Breast epithelium (tissue), 4 donors: ENCODE measurements at places on chromosomes 11 and 22. TPM values are rescaled to one million over a fixed set of nuclear protein-coding genes. Genes with fewer than 3 reads are reported as not detected.

- H3K36me3 ChIP-seq, result no peaks in the 10 kb centered on the region
- no peak overlapping the region for H3K27ac ChIP-seq
- H3K4me3 ChIP-seq, result no peak overlapping the region
- H3K4me1 ChIP-seq, result no peaks in the 10 kb centered on the region
- DNase-seq, result no peak
These were observed 914.2 kb upstream of the RAG2 start for GRCh38 chr11:37512156-37512780.

GRCh38 chr11:134261626-134262488 lies 8.5 kb downstream of the ACAD8 start:
- no peak for DNase-seq
- H3K27ac ChIP-seq, result no peak overlapping the region
- no peak overlapping the region for H3K4me3 ChIP-seq
- no peaks in the 10 kb centered on the region for H3K27me3 ChIP-seq
- H3K36me3 ChIP-seq, result no peaks in the 10 kb centered on the region
- H3K4me1 ChIP-seq, result no peaks in the 10 kb centered on the region

DNA sequence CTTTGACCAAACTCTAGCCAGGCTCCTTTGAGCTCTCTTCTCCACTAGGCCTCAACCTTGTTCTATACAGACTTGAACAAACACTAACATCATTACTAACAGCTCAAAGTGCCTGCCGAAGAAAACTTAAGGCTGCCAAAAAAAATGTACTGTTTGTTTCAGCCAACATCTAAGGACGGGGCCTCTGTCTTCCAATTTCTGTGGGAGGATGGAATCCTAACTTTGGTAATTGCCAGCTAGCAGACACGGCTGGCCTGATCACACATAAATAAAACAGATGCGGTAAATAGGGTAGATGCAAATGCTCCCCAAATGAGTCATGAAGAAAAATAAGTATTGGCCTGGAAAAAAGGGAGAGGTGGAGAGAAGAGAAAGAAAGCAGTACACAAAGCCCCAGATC lies 394.3 kb downstream of the TMEM135 start:
- H3K4me1 ChIP-seq, result no peaks in the 10 kb centered on the region
- DNase-seq, result no peak
- peak overlapping the region; percentile 0 for H3K27ac ChIP-seq
- no peak overlapping the region for H3K4me3 ChIP-seq

GRCh38 chr22:49853981-49854831 lies 562 bp downstream of the ZBED4 start:
- peak overlapping the region; percentile 96 for H3K27ac ChIP-seq
- peak overlapping the region; percentile 81 for H3K4me3 ChIP-seq
- peak; percentile 43 for DNase-seq
- H3K4me1 ChIP-seq, result peaks cover 10% of the 10 kb centered on the region
- no peaks in the 10 kb centered on the region for H3K36me3 ChIP-seq

- no peaks in the 10 kb centered on the region for H3K36me3 ChIP-seq
- no peaks in the 10 kb centered on the region for H3K27me3 ChIP-seq
- H3K4me1 ChIP-seq, result no peaks in the 10 kb centered on the region
- no peak overlapping the region for H3K4me3 ChIP-seq
These were observed 22.4 kb downstream of the MMP10 start for GRCh38 chr11:102757823-102758549.

- peak overlapping the region; percentile 40 for H3K27ac ChIP-seq
- H3K36me3 ChIP-seq, result no peaks in the 10 kb centered on the region
- no peak for DNase-seq
- H3K27me3 ChIP-seq, result no peaks in the 10 kb centered on the region
- H3K4me3 ChIP-seq, result no peak overlapping the region
These were observed 4.0 kb downstream of the TRIM6 start for GRCh38 chr11:5600374-5600851.

GRCh38 chr22:48823941-48824340 lies 1003.7 kb downstream of the BRD1 start:
- no peak overlapping the region for H3K4me3 ChIP-seq
- no peak overlapping the region for H3K27ac ChIP-seq
- peaks cover 29% of the 10 kb centered on the region for H3K27me3 ChIP-seq
- H3K4me1 ChIP-seq, result no peaks in the 10 kb centered on the region
- no peaks in the 10 kb centered on the region for H3K36me3 ChIP-seq
- peak; percentile 19 for DNase-seq

- no peak overlapping the region for H3K27ac ChIP-seq
- no peaks in the 10 kb centered on the region for H3K27me3 ChIP-seq
- no peak for DNase-seq
- peaks cover 7% of the 10 kb centered on the region for H3K4me1 ChIP-seq
- no peaks in the 10 kb centered on the region for H3K36me3 ChIP-seq
- no peak overlapping the region for H3K4me3 ChIP-seq
These were observed 107.8 kb upstream of the RASSF10 start for GRCh38 chr11:12901272-12901671.

- H3K36me3 ChIP-seq, result no peaks in the 10 kb centered on the region
- H3K27me3 ChIP-seq, result no peaks in the 10 kb centered on the region
- no peak for DNase-seq
- H3K27ac ChIP-seq, result no peak overlapping the region
- no peak overlapping the region for H3K4me3 ChIP-seq
- H3K4me1 ChIP-seq, result no peaks in the 10 kb centered on the region
These were observed 17.6 kb upstream of the AMOTL1 start for GRCh38 chr11:94750319-94751217.

GRCh38 chr11:24886880-24887619 lies 390.2 kb downstream of the LUZP2 start:
- H3K27ac ChIP-seq, result no peak overlapping the region
- no peaks in the 10 kb centered on the region for H3K27me3 ChIP-seq
- no peak overlapping the region for H3K4me3 ChIP-seq
- H3K4me1 ChIP-seq, result no peaks in the 10 kb centered on the region

DNA sequence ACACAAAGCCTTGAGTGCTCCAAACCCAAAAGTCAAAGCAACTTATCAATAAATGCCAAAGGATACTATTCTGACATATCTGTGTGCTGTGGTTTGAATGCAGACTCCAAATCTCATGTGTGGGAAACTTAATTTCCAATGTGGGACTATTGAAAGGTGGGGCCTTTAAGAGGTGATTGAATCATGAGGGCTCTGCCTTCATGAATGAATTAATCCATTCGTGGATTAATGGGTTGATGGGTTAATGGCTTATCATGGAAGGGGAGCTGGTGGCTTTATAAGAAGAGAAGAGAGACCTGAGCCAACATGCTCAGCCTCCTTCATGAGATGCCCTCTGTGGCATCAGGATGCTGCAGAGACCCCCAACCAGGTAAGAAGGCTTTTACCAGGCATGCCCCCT lies 16.8 kb upstream of the ZNF280A start:
- no peaks in the 10 kb centered on the region for H3K36me3 ChIP-seq
- H3K27me3 ChIP-seq, result no peaks in the 10 kb centered on the region
- no peaks in the 10 kb centered on the region for H3K4me1 ChIP-seq
- no peak for DNase-seq

DNA sequence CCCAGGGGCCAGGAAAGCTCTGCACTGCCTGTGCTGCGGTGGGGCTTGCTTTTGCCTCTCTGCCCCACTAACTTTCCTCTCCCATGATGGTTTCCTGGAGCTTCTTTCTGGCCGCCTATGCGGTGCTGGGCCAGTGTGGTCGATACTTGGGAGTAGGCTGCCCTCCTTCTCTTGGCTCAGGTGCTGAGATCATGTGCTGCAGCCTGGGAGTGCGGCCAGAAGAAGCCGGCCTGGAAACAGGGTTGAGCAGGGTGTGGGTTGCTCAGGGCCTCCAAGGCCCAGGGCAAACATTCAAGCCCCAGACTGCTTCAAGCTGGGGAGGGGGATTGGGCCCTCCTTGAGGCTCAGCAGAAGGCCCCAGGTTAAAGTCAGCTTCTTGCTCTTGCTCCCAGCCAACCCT lies 125.0 kb downstream of the NTM start:
- no peak overlapping the region for H3K4me3 ChIP-seq
- no peaks in the 10 kb centered on the region for H3K27me3 ChIP-seq
- DNase-seq, result peak; percentile 58
- H3K4me1 ChIP-seq, result no peaks in the 10 kb centered on the region

DNA sequence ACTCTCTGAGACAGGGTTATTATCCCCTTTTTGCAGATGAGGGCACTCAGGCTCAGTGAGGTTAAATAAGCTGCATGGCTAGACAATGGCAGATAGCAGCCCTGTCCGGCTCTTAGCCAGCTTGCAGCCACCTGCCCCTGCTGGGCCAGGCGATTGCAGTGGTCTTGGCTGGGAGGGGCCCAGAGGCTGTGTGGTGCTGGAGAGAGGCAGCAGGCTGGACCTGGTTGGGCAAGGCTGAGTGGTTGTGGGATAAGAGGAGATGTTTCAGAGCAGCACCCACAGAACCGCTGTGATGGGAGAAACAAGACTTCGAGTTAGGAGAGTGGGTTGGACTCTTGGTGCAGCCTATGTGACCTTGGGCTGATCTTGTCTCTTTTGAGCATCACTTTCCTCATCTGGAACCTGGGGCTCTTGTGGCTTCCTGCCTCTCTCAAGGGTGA lies 25.5 kb downstream of the PTPRJ start:
- H3K36me3 ChIP-seq, result no peaks in the 10 kb centered on the region
- H3K27ac ChIP-seq, result peak overlapping the region; percentile 33
- no peaks in the 10 kb centered on the region for H3K4me1 ChIP-seq
- no peak overlapping the region for H3K4me3 ChIP-seq
- no peaks in the 10 kb centered on the region for H3K27me3 ChIP-seq

GRCh38 chr11:69658626-69659450 lies 16.3 kb downstream of the LTO1 start:
- no peak overlapping the region for H3K27ac ChIP-seq
- no peaks in the 10 kb centered on the region for H3K27me3 ChIP-seq
- no peaks in the 10 kb centered on the region for H3K36me3 ChIP-seq
- H3K4me3 ChIP-seq, result no peak overlapping the region
- H3K4me1 ChIP-seq, result no peaks in the 10 kb centered on the region

The CCDC116 gene
- total RNA-seq, result 0.15 TPM

The OR8G5 gene
- not detected for total RNA-seq

The IGLL1 gene
- total RNA-seq, result not detected

The MRPL48 gene
- 6.9 TPM for total RNA-seq

The DEFB131B gene
- not detected for total RNA-seq

The CCDC117 gene
- total RNA-seq, result 33.5 TPM

The FAM83F gene
- 7.5 TPM for total RNA-seq

The SLC5A1 gene
- 1.3 TPM for total RNA-seq

The APOL5 gene
- total RNA-seq, result not detected

The TRIM34 gene
- total RNA-seq, result 12.1 TPM

The CECR2 gene
- total RNA-seq, result 0.44 TPM

The BACE1 gene
- total RNA-seq, result 17.9 TPM
